ENCODE measurements at places on chromosomes 13 and 19.

GRCh38 chr13:101475536-101475935, 23.1 kb downstream of the ITGBL1 start:
- DNase-seq, result no peak

DNA sequence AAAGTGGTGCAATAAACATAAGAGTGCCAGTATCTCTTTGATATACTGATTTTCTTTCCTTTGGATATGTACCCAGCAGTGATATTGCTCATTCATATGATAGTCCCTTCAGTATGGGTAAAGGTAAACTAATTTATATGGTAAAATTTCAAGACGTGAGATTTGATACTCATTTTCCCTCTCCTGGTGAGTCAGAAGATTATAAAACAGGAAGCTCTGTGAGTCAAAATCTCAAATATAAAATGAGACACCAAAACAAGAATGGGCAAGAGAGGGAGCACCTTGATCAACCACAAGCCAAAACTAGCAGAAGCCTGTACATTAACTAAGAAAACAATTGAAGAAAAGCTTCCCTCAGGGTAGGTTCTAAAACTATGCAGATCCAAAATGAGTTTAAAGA, 216.3 kb downstream of the SLITRK6 start:
- no peak for DNase-seq

GRCh38 chr13:26026211-26026610, 25.6 kb downstream of the SHISA2 start:
- DNase-seq, result no peak

DNA sequence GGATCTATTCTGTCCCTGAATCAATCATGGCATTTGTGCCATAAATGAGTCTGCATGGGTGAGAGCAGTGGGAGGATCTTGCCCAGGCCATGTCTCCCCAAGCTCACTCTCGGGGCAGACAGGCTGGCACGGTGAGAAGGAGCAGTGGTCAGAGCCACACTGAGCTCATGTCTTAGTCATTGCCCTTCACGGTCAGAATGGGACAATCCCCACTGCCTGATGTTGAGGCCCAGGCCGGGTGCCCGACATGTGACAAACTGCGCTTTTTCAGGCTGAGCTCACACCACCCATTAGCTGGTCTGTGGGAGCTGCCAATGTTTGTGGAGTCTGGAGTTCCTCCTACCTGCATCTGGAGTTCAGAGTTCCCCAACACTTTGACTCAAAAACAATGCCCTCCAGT, 481.9 kb downstream of the COG6 start:
- DNase-seq, result no peak

DNA sequence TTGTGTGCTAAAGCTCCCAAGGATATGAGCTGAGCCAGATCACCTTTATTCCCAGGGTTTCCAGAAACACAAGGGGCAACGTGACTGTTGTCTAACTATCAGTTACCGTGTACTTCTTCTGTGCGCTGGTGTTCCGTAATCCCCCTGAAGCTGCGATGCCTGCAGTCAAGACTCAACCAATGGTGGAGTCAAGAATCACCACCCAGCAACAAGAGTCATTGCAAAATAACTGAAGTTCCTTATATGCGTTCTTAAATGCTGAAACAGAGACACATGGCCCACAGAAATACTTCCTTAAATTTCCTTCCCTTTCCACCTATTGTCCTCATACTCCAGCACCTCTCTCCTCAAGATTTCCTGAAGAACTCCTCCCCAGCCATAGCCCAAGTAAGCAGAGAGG, 200.2 kb downstream of the KATNAL1 start:
- DNase-seq, result no peak

DNA sequence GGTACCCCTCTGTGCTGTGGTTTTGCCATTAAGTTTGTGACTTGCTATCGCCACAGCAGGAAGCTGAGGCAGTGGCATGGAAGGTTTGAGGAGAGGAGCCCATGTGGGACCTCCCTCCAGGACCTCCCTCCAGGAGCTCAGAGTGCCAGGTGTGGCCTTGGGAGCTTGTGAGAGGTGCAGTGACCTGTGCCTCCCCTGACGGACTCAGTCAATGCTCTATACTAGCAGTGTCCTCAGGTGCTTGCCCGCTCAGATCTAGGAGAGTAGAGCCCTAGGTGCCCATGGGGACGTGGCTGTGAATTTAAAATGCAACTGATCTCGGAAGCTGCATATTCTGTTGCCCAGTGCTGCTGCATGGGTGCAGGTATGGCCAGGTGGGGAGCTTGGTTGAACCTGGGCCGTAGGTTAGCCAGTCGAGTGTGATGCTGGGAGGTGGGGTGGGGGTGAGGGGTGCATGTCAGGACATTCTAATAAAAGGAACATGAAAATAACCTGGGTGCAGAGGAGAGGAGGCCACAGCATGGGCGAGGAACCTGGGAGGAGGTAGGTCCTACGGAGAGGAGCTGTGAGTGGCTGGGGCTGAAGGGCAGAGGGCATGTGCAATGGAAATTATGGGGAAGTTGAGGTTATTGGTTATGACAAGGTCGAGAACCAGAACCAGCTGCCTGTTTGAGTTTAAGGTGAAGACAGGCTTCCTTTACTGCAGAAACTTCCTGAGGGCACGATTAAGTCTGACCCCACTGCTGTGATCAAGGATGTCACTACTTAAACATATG, 41.6 kb downstream of the TEX29 start:
- DNase-seq, result no peak

DNA sequence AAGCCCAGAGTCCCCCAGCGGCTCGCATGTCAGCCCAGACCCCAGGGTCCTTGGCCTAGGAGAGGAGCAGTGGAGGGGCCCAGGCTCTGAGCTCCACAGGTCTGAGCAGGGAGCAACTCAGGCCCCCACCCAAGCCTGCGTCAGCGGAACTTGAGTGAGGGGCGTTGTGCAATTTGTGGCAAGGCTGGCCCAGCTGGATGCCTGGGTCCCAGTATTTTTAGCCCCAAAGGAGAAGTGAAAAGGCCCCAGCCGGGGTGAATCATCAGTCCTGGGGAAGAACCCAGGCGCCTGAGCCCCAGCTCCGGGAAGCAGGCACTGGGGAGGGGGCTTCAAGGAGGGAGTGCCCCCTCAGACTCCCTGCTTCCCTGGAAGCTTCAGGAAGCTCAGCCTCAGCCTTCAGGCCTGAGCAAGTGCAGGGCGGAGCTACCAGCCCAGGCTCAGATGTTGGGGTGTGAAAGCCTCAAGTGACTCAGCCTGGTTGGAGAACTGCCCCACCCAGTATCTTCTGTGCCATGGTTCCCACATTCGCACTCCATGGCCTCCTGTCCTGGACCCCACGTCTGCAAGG, 7.2 kb downstream of the MED29 start:
- no peak for DNase-seq

DNA sequence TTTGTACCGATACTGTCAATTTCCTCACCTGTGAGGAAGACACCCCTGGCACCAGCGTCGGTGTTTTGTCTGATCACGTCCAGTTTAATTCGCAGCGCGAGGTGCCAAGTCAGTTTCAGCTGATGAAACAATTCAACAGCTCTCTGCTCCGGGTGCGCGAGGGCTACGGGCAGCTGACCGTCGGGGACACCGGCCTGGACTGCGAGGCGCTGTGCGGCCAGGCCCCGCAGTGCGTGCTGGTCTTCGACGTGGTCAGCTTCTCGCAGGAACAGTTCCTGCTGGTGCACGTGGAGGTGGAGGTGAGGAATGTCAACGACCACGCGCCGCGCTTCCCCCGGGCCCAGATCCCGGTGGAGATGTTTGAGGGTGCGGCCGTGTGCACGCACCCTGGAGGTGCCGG, 171.5 kb downstream of the OLFM4 start:
- no peak for DNase-seq

DNA sequence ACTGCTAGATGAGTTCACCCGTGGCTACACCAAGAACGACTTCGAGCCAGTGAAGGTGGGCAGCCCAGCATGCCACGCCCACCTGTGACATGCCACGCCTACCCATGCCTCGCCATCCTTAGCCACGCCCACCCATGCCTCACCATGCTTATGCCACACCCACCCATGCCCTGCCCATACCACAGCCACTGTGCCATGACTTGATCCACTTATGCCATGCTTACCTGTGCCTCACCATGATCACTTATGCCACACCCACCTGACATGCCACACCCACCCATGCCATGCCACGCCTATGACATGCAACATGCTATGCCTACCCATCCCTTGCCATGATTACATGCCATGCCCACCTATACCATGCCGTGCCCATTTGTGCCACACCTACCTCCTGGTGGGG, 12.9 kb upstream of the USE1 start:
- no peak for DNase-seq

DNA sequence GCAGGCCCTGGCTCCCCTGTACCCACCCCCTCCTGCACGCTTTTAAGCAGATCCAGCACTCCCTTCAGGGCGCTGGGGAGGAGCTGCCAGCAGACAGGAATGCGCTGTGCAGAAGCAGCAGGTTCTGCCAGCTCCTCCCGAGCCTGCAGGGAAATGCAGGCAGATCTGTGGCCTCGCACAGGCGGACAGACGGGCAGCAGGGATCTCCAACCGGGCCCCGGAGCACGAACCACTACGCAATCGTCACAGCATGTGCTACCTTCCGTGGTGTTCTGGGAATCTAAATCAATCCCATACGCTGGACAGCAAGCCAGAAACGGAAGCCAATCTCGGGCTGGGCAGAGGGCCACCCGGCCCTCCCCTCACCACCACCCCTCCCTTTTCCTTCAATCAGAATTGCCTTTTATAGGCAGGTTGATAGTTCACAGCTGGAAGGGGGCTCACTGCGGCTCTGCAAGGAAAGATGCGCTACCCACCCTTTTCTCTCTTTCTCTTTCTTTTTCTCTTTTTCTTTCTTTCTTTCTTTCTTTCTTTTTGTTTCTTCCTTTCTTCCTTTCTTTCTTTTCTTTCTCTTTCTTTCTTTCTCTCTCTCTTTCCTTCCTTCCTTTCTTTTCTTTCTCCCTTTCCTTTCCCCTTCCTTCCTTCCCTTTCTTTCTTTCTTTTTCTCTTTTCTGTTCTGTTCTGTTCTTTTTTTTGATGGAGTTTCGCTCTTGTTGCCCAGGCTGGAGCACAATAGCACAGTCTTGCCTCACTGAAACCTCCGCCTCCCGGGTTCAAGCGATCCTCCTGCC, 99.9 kb downstream of the GNG7 start:
- DNase-seq, result no peak

- DNase-seq, result no peak
Measured at GRCh38 chr13:100658363-100658762, 16.2 kb downstream of the TMTC4 start.

- no peak for DNase-seq
Measured at GRCh38 chr19:525857-526419, 5.6 kb upstream of the CDC34 start.

- no peak for DNase-seq
Measured at GRCh38 chr13:37313372-37313771, 207.9 kb upstream of the CSNK1A1L start.

DNA sequence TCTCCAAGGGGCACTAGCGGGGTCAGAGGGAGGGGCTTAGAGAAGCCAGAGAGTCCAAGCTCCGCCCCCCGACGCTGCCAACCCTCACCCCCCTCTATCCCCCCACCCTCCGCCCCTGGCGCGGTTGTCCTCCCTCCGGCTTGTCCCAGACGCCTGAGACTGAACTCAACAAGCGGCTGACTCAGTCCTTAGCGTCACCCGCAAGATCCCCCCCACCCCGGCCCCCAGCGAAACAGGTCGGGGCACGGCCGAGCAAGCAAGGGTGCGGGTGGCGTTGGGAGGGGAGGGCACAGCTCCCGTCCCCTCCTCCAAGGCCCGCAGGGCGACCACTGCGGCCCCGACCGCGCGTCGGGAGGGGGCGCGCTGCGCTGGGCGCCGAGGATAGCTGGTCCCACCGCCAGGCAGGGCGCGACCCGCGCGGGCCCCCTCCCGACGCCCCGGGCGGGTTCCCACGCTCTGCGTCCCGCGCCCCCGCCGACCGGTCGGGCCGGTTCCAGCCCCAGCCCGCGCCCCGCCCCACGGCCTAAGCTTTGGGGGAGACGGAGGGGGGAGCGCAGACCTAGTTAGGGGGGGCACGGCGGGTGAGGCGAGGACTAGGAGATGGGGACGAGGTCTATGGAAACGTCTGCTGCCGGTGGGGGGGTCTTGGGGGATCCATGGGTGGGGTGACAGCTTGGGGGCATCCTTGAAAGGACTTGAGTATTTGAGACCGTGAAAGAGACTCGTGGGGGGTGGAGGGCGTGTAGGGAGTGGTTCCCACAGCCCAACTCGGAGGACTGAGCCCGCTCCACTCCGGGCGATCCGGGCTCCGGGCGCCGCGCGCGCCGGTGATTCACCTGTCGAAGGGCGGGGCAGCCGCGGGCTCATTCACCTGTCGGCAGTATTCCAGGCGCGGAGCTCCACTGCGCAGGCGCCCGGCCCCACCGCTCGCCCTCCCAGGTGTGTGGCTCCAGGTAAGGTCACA, 5.1 kb downstream of the NOTCH3 start:
- no peak for DNase-seq

GRCh38 chr19:34475026-34475974, 6.3 kb upstream of the WTIP start:
- DNase-seq, result no peak

- no peak for DNase-seq
Measured at GRCh38 chr13:109606520-109606919, 179.9 kb downstream of the IRS2 start.

- no peak for DNase-seq
Measured at GRCh38 chr19:55368701-55369563, 1.3 kb downstream of the IL11 start.
